ENCODE measurements at places on chromosomes 7 and 10.

DNA sequence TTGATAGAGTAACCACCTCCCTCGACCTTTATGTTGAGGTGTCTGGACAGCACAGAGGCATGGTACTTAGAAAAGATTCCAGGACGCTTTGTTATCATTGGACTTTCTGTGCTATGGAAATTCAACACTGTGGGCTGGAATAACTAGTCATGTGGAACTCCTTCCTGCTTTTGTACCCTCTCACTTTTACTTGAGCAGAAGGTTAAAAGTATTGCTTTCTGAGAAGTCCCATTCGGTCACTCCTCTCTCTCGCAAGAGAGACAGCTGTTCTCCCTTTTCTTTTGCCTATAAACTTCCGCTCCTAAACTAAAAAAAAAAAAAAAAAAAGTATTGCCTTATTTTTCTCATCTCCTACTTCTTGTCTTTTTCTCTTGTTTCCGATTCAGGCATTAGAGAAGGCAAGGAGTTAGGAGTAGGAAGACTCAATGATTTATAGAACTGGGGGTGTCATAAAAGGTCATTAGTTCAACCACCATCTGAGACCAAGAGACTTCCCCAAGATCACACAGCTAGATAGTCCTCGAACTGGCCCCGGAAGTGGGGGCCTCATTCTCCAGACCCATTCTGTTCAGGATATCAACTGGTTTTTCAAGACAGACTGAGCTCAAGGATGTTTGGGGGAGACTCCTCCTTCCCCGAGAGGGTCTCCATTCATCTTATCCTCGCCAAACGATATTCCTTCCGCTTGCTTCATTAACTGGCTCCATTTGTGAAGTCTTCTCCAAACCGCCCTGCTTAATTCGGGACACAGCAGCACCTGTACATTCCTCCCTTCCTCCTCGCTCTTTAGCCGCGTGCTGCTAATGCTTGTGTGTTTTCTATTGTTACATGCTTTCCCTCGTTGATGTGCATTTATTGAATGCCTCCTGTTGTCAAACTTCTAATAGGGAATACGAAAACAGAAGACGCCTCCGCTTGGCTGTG, 995 bp upstream of the INPP5F start:
- DNase-seq, result no peak

DNA sequence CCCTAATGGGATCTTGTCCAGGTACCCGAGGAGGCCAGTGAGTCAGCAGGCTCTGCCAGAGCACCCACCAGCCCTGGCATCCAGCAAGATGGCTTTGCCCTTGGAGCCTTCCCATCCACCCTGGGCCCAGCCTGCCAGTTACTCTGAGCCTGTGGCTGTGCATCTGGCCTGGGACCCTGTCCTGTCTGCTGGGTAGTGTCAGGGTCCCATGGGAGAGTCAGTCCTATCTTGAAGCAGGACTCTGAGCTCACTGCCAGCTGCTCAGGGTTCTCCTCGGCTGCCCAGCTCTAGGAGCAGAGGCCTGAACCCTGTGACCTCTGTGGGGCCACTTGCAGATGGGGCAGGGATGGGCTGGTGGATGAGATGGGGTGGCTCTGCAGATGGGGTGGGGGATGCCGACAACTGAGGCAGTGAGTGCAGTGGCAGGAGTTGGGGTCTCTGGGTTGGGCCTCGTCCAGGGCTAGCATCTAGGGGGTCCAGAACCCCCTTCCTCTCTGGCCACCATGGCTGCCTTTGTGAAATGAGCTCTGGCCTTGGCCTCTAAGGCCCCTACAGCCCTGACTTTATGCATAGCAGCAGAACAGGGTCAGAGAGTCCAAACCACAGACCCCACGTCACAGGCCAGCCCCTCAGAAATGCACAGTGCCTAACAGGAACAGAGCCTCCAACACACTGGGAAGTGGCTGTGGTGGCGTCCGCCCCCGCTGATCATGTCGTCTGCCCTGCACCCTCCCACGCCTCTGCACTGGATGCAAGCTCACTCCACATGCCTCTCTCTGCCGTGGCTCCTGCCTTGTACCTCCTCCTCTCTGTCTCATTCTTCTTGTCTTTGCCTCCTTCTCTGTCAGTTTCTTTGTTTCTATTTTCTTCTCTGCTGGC, 88.1 kb upstream of the RET start:
- DNase-seq, result no peak

DNA sequence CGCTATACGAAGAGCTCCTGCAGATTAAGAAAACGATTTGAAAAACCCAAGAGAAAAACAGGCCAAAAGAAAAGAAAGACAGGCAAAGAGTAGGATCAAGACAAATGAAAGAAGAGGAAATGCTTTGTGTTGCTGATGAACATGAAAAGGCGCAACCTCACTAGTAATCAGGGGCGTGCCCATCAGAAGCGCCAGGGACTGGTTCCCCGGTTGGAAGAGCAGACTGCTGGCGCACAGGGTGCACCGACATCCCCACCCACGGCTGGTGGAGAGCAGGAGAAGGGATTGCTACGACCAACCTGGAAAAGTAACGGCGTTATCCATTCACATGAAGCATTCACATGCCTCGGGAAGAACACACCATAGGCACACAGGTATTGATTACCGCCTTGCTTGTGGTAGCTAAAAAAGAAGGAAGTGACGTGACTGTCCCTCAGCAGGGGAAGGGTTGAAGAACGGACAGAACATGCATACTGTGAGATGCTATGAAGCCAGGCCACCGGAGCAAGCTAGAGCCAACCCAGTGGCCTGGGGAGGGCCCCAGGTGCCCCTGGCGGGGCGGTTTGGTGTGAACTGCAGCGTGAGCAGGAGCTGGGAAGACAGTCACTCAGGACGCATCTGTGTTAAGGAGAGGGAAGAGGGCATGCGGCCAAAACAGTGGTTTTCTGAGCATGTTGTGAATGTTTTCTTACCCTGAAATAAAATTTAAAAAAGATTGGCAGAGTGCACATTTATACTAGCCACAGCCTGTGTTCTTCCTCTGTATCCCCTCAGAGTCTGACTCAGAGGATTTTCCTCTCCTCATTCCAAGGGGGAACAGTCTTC, 18.3 kb downstream of the AGAP3 start:
- DNase-seq, result peak; percentile 82

GRCh38 chr7:30859940-30860496, 51.6 kb upstream of the AQP1 start:
- DNase-seq, result no peak

DNA sequence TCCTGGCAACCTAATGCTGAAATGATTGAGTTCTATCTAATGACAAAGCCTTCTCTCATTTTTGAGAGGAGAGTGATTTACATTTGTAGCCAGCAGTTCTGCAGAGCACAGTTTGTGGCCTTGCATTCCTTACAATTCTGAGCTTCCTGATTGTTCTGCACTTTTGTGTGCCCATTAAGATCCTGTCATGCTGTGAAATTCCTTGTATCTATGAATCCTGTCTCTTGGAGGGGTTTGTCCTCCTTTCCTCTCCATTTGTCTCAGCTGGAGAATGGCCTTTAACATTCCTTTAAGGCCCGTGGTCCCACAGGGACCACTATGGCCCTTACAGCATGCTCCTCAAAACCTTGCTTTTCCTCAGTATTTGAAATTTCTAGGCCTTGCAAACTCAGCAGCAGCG, 10.4 kb downstream of the KLHL7 start:
- no peak for DNase-seq

DNA sequence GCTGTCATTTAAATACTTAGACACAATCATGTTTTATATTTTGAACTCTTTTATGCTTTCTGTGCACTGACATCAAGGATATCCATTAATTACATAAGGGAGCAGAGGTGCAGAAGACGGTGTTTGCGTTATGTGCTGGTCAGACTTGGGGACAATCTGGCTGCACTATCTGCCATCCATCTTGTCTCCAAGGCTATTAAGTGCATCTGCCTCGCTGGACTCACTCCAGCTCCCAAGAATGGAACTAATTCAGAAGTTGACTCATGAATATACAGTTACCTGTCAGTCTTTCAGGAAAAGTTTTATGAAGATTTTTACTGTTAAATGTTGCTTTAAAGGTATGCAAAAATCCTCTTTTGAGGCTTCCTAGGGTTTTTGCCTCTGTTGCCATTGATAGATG, 391.0 kb downstream of the SUGCT start:
- no peak for DNase-seq

GRCh38 chr7:100620239-100620638, 7.9 kb downstream of the MOSPD3 start:
- DNase-seq, result no peak

- no peak for DNase-seq
Measured at GRCh38 chr7:40680657-40681056, 545.9 kb downstream of the SUGCT start.

- no peak for DNase-seq
Measured at GRCh38 chr10:10782603-10783002, 235.1 kb upstream of the CELF2 start.

- DNase-seq, result peak; percentile 8
Measured at GRCh38 chr10:72846238-72846637, 47.3 kb upstream of the OIT3 start.

DNA sequence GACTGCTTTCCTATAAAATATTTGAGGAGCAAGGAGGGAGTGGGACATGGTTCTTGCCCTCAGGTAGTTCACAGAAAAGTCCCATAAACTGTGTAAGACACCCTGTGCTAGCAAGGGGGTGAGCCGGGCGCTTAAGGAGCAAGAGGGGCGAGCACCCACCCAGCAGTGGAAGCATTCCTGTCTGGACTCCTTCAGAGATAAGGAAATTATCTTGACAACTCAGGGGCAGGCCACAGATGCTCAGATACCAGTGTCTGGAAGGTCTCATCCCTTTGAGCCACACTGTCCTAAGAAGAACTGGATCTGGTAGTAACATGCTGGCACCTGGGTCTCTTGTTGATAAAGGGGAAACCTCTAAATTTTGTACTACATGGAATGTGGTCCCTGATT, 54.1 kb downstream of the DAGLB start:
- DNase-seq, result no peak

DNA sequence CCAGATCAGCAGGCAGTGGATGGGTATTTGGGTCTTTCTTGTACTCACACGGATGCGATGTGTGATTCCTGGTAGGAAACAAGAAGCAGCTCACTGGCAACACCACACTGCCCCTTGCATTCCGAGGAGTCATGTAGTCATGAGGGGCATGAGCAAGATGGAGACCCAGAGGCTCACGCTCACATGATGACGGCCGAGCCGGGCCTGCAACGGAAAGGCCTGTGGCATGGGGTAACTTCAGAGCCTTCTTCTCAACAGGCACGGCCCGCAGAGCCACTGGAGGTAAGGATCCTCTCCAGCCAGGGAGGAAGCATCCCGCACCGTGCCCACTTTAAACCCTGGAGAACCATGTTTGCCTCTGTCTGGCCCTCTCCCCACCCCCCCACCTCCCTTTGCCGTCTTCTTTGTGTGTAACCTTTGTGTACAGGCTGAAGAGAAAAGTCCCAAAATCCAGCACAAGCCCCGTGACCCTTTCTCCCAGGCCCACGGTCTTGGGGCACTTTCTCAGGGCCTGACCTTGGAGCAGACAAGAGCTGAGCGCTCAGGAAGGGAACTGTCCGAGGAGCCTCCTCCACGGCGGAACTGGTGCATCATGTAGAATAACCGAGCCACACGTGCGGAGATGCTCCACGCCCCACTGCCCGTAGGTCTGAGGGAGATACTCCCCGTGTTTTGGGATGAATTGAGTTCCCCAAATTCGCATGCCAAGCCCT, 516.4 kb downstream of the DNAJB6 start:
- no peak for DNase-seq

- DNase-seq, result peak; percentile 26
Measured at GRCh38 chr7:17706734-17707133, 233.6 kb downstream of the SNX13 start.

DNA sequence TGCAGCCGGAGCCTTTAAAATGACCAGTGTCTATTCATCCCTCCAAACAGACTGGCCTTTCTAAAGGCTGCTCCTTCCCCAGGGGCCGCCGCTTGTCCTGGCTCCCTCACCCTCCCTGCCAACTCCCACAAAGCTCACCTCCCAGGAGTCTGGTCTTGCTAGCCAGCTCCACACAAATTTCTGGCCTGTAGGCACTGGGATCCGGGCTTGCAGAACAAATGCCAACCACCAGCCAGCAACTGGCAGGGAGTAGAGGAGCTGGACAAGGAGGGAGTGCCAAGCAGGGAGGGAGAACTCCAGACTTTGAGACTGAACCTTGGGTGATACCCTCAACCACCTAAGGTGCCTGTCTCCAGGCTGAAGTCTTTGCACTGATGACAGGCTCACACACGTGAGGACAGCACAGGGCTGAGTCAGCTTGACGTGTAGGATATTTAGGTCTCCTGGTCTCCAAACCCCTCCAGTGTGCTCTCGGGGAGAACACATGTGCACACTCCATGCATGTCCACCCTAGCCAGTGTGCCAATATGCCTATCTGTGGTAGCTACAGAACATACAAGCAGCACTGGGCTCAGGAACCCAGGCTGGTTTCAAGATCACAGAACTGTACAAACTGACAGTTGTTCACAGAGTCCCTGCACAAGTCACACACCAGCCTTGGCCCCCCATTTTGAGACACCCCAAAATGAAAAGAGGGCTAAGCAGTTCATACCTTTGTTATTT, 6.0 kb downstream of the PAX2 start:
- DNase-seq, result no peak

GRCh38 chr7:140269004-140269638, 92.3 kb upstream of the KDM7A start:
- DNase-seq, result no peak

DNA sequence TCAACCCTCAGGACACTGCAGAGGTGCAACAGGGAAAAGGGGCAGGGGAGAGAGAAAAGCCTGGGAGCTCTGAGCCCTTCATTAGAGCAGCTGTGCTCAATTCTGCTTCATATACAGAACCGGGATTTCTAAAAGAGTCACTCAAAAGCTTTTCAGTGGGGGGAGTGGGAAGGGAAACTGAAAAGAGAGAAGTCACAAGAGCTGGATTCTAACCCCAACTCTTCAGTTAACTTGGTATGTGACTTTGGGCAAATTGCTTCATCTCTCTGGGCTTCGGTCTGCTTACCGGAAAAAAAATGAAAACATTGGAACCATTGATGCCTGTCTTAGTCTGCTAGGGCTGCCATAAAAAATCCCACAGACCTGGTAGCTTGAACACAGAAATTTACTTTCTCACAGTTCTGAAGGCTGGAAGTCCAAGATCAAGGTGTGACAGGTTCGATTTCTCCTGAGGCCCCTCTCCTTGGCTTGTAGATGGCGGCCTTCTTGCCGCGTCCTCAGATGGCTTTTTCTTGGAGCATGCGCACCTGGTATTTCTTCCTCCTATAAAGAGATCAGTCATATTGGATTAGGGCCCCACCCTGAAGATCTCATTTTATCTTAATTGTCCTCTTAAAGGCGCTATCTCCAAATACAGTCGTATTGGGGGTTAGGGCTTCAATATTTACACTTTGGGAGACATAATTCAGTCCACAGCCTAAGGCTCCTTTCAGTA, 118.3 kb upstream of the KMT2E start:
- no peak for DNase-seq

DNA sequence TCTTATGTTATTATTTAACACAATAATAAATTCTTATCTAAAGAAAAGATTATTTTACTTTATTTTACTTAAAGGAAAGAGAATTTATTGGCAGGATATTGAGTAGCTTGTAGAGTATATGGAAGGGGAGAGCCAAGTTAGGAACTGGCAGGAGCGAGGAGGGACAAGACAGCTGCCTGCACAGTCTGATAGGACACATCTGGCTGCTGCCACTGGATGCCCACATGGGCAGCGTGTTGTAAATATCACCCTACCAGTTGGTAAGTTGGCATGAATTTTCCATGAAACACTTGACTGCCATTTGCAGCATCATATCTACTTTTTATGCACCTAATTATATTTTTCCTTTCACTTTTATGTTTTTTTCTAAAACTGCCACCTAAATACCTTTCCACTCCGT, 19.6 kb downstream of the SRI start:
- no peak for DNase-seq

- no peak for DNase-seq
Measured at GRCh38 chr10:121797490-121797889, 130.3 kb downstream of the ATE1 start.

- no peak for DNase-seq
Measured at GRCh38 chr10:85147346-85148250, 819.2 kb downstream of the CCSER2 start.

All from fibroblast of skin of left biceps (primary cell).